ENCODE measurements at places on chromosomes 16 and 17.

GRCh38 chr16:12474806-12475410 lies 328.8 kb downstream of the CPPED1 start:
- no peak for DNase-seq

DNA sequence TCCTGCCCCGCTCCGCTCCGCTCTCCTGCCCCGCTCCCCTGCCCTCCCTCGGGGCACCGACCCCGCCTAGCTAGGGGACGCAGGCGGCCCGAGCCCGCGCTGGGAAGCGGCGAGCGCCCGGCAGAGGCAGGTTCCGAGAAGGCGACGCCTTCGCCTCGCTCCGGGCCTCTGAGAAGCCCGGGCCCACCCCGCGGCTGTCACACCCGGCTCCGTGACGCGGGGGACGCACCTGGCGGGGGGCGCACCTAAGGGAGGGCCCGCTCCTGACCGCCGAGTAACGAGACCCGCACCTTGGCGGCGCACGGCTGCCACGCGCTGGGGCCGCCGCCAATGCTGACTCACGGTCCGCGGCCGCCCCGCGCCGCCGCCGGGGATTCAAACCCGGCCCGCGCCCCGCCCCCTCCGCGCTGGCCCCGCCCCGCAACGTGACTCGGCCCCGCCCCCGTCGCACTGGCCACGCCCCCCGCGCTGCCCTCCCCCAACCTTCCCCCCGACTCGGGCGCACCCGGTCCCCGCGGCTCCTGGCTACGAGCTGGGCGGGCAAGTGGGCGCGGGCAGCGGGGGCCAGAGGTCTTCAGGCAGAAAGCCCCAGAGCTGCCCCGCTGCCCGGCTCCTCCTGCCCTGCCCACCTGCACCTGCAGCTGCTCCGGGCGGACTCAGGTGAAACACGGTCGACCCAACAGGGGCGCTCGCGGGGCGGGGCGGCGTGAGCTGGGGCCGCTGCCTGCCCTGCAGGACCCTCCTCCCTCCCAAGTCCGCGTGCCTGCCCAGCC lies 27.8 kb downstream of the GNPTG start:
- DNase-seq, result peak; percentile 71

DNA sequence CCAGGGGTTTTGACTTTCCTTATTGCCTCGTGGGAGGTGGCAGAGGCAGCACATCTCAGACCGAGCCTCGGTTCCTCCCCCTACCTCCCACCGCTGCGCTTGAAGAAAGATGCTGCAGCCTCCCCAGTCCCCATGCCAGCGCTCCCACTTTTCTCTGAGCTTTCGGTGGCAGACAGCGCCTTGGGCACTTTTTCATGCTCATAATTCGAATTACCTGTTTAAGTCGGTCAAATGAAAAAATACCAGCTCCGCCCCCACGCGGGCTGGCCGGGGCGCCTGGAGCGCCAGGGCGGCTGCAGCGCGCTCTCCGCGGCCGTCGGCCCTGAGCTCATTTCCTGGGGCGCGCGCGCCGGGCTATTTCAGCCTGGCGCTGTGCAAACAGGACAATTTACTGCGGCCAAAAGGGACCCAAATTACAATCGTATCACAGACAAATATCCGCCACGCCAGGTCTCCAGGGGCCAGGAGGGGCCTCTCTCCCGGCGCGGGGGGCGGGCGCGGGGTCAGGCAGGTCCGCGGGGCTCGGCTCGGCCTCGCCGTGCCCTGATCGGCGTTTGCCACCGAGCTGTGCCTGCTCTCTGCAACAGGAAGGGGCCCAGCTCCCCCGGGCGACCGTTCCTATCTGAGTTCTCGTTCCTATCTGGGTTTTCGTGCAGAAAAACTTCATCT lies 45.0 kb downstream of the SOST start:
- no peak for DNase-seq

GRCh38 chr17:320139-320538 lies 32.5 kb downstream of the RPH3AL start:
- no peak for DNase-seq

DNA sequence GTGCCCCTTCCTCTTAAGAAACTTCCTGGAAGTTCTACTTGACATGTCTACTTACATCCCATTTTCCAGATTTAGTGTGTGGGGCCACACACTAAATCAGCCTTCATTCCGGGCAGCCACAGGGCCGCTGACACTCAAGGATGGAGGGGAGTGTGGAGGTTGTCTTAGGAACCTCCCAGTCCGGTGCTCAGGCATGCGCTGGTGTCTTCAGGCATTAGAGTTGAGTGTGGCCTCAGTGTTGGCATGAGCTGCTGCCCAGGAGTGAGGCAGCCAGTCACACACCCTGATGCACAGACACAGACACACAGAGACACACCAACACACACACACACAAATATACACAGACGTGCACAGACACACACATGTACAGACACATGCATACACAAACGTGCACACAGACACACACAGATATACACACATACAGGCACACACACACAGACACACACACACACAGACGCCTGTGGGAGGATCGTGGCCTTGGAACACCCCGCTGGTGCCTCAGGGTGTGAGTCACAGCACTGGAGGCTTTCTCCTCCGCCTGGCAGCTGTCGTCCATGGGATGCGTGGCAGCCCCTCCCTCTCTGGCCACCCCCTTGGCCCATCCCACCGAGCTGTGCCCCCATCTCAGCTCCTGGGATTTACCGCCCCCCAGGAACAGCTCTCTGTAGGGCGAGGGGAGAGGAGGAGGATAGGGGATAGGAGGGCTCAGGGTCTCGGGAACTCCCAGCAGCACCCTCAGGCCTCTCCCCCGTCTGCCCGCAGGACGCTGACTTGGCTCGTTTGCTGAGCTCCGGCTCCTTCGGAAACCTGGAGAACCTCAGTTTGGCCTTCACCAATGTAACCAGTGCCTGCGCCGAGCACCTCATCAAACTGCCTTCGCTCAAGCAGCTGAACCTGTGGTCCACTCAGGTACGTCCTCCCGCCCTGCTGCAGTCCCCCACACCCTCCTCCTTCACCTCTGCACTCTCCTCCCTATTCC lies 75.6 kb upstream of the PLCG2 start:
- no peak for DNase-seq

- no peak for DNase-seq
Measured at GRCh38 chr17:76710863-76711611, at the start of gene MXRA7. MXRA7 (minus strand) TSS chr17:76710965; CDS start chr17:76710946, 19 bp downstream.

GRCh38 chr17:7831233-7831632 lies 2.8 kb upstream of the KDM6B start:
- no peak for DNase-seq

GRCh38 chr16:66372898-66373155 lies 6.3 kb downstream of the CDH5 start:
- DNase-seq, result no peak

- no peak for DNase-seq
Measured at GRCh38 chr16:54434859-54435258, 148.3 kb upstream of the IRX3 start.

DNA sequence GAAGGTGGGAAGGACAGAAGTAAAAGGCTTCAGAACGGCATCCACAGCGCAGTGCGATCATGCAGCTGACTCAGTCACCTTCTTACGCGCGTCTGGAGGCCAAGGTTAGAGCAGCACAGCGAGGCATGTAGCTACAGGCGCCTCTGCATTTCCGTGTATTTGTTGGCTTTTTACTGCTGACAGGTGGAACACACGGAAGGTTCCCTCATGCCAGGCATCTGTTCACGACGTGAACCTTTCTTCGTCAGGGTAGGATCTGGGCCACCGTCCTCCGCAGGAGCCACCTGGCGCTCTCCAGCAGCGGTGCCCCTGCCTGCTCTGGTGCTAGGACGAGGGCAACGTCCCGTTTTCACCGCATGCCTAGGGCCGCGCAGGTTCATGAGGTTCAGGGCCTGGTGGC lies 15.3 kb downstream of the TMEM204 start:
- no peak for DNase-seq

GRCh38 chr16:55062442-55062841 lies 131.8 kb downstream of the IRX5 start:
- DNase-seq, result no peak
